ENCODE measurements at places on chromosomes 2 and 18.

DNA sequence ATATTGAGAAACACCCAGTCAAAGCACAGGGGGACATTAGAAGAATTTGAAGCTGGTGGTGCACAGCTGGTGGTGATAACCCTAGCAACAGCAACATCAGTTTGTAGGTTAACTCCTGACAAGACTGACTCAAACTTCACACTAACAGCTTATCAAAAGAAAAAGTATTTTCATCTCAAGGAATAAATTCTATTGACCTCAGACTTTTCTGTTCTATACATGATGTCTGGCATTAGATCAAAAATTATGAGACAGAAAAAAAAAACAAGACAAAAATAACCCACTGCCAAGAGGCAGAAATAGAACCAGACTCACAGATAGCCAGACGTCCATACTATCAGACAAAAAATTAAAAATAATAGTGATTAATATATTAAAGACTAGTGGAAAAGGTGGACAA is 126.1 kb downstream of the COL6A3 start:
- no peak for DNase-seq

- DNase-seq, result no peak
These were observed 756.4 kb downstream of the EPHA4 start for GRCh38 chr2:220815698-220816097.

- no peak for DNase-seq
These were observed 727 bp downstream of the ZFAND2B start for GRCh38 chr2:219207134-219207883.

DNA sequence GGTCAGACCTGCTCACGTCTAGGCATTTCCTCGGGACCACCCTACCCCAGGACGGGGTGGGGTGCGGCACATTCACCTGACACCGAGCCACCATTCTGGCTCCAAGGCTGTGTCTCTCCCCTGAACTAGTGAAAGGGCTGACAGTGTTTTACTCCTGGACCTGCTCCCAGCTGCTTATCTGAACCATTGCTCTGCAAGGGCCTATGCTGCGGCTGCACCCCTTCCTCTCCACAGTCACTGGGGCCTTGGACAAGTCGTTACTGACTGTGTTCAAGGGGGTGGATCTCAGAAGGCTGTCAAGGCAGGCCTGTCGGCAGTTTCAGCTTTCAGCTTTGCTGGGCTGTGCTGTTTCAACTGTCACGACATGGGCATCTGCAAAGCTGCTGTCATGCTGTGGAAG is 11.7 kb downstream of the CREG2 start:
- no peak for DNase-seq

DNA sequence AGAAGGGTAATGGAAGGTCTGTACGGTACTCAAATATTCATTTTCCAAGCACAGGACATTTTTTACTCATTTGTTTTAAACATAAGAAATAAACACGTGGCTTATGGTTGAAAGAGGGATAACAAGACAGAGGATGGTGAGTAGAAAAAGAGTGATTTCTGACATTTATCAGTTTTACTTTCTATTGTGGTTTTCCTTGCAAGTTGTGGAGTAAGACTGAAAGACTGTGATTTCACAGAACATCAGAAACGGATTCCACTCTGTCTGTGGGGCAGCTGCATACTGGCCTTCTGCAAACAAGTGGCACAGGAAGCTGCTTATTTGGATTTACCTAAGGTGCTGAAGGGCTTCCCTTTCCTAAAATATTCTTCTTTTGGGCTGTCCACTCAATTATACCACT is 122.2 kb upstream of the ITGB6 start:
- no peak for DNase-seq

DNA sequence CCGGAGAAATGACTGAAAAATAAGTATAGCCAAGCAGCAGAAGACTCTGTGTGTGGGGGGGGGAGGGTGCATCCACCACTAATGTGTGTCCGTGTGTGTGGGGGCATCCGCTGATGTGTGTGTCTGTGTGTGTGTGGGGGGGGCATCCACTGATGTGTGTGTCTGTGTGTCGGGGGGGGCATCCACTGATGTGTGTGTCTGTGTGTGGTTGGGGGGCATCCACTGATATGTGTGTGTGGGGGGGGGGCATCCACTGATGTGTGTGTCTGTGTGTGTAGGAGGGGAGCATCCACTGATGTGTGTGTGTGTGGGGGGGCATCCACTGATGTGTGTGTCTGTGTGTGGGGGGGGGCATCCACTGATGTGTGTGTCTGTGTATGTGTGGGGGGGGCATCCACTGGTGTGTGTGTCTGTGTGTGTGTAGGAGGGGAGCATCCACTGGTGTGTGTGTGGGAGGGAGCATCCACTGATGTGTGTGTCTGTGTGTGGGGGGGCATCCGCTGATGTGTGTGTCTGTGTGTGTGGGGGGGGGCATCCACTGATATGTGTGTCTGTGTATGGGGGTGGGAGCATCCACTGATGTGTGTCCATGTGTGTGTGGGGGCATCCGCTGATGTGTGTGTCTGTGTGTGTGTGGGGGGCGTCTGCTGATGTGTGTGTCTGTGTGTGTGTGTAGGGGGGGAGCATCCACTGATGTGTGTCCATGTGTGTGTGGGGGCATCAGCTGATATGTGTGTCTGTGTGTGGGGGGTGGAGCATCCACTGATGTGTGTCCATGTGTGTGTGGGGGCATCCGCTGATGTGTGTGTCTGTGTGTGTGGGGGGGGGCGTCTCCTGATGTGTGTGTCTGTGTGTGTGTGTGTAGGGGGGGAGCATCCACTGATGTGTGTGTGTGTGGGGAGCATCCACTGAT is 125.0 kb downstream of the NFATC1 start:
- no peak for DNase-seq

GRCh38 chr2:84879584-84880394 is 1.1 kb downstream of the TRABD2A start:
- DNase-seq, result no peak

DNA sequence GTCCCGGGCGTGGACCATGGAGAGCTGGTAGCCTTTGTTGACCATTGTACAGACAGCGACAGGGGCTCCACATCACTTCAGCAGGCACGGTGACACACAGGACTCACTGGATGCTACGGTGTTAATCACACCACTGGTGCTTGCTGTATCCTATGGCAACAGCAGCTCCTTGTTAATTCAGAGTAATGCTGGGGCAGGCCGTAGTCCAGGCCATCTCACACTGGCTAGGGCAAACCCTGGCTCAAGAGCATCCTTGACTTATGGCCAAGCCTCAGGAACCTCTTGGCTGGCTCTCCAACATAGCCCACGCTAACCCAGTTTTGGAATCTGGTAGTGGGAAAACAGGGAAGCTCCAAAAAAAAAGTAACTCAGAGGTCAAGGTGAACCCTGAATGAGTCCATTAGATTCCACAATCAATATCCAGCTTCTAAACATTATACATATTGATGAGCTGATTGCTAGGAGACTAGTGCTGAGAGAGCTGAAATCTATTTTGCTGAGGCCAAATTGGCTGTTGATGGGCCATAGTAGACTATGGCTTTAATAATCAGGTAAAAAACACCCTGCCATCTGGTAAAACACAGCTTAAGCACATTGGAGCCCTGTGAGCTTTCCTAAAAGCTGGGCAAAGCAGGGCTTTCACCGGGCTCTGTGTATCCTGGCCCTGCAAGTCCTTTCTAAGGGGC is 253.6 kb downstream of the PRKCE start:
- DNase-seq, result no peak

GRCh38 chr2:41167014-41167413 is 715.1 kb upstream of the SLC8A1 start:
- no peak for DNase-seq

DNA sequence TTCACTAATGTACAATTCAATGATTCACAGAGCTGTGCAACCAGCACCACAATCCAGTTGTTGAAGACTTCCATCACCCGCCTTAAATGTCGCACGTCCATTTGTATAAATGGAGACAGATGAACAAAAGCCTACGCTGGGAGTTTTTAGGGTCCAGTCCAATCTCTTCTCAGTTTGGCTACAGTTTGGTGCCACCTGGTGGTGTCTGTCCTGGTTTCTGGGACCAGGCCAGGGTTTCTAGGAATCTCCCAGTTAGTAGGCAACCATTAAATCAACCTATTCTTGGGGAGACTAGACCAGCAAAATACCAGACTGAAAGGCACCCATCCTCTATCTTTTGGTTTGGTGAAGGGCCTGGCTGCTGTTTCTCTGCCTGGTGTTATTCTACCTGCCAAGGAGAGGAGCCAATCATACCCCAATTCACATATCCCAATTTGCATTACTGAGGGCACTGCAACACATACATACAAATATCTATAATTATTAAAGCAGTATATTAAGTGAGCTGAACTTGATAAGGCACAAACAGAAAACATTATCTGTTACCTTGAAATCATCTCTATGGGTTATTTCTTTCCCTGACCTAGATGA is 3.2 kb upstream of the DDX1 start:
- peak; percentile 25 for DNase-seq

GRCh38 chr18:12840382-12840781 is 43.7 kb downstream of the PTPN2 start:
- no peak for DNase-seq

DNA sequence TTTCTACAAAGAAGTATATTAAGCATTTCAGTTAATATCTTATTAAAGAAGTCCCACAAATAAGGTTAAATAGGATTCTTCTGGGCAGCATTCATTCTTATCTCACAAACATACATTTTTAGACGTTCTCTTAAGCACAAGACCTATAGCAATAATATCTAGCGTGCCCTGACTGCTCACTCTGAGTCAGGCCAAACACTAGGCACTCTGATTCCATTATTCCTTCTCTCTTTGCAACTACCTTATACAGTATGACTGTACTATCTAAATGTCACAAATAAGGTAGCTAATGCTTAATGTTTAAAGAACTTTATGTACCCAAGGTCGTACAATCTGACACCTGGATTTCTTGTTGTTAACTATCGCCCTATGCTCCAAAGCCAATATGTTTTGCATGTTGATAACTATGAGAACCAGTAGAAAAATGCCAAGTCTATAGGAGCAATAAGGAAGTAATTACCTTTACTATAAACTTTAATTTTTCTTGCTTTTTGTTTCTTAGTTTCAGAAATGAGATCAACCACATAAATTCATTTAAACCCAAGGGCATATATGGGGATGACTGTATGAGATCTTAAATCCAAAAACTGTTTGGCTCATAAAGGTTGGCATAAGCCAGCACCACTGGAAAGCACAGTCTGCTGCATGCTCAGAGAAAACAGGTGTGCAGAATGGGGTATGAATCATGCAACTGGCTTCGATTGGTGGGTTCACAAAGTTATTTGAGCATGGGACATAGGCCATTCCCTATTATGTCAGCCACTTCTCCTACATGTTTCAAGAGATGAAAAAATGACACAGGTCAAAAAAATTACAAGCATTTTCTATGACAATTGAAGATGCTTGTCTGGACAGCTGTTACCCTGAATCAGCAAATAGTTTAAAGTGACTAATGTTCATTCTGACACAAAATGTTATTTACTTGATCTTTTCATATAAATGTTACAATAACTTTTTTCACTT is 352.0 kb downstream of the IRS1 start:
- no peak for DNase-seq

- DNase-seq, result no peak
These were observed 678 bp downstream of the PIAS2 start for GRCh38 chr18:46916551-46917107.

DNA sequence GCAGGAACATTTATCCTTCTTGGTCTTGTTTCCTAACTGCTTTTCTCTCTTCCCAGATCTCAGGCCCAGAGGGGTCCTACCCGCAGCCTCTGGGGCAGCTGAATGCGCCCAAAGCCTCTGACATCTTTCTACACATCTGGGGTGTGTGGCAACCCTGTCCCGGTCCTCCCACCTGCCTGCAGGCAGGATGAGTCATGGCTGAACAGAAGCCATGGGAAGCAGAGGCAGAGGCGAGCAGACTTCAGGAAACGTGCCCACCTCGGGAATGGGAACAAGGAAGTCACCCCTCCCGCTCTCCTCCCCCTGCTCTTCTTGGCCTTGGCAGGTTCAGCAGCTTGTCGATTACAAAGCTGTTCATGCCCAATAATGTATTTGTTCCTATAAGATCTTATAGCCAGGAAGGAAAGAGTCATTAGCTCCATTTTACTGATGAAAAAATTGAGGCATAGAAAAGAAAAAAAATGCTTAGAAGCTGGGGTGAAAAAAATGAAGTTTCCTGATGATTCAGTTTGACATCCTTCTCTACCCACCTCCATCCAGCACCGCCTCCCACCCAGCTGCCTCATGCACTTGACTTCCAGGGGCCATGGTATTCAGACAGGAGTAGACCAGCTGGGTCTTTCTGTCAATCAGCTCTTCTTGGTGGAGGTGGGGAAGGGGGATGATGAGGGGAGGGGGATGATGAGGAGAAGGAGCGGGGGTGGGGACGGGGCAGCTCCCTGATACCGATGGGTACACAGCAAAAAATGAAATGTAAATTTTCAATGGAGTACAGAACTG is 10.4 kb upstream of the KCNF1 start:
- no peak for DNase-seq

DNA sequence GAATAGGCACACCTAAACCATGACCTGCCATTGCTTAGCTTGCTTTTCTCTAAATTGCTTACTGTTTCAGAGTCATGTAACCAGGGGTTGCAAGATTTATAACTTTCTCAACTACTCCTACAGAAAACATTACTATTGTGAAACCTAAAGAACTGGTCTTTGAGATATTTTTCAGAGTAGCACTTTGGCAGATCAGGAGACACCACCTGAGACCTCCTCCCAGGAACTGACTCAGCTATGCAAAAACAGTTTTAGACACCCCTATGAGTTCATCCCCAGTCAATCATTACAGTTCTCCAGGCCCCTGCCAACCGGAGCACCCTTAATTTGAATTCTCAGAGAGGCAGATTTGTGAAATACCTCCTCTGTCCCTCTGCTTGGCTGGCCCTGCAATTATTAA is 80.3 kb downstream of the MBOAT2 start:
- DNase-seq, result no peak

- no peak for DNase-seq
These were observed 18.6 kb downstream of the ADCYAP1 start for GRCh38 chr18:923144-923866.

- DNase-seq, result no peak
These were observed 92.6 kb downstream of the RDH14 start for GRCh38 chr2:18467749-18468360.

GRCh38 chr2:138280999-138281695 is 220.4 kb upstream of the SPOPL start:
- DNase-seq, result no peak

DNA sequence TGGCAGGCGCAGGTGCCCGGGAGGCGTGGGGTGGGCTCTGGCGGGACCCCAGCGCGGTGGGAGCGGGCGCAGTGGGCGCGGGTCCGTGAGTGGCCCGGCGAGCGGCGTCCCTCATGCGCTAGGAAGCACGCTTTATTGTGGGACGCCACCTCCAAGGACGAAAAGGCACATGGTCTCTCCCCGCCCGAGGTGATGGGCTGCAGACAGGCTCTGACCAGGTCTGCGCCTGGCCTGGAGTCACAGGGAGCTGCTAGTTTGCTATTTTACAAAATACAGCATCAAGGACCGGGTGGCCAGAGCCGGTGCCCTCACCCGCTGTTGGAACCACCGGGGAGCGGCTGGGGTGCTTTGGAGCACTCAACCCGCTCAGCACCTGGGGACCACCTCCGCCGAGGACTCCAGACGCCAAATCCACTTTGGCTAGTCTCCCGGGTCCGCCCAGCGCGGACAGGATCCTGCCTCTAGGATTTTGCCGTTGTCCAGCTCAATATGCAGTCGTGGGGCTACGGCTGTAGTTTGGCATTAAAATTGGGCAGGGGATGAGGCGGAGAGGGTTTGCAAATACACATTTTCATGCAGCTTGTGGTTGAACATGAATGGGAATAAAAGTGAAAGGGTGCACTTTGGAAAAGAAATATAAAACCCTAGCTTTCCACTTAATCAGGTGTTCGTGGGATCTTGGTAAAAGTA is 65.4 kb downstream of the LRRFIP1 start:
- DNase-seq, result no peak

GRCh38 chr2:238055841-238056240 is 5.0 kb upstream of the SCLY start:
- DNase-seq, result no peak

GRCh38 chr2:234816056-234816455 is 135.8 kb upstream of the SH3BP4 start:
- no peak for DNase-seq

Measured in fibroblast of skin of left quadriceps (primary cell).